ENCODE measurements at places on chromosomes 6 and 20.
A peak's percentile ranks its signal among the peaks of the same experiment; 100 is the strongest.

- no peak overlapping the region for H3K27ac ChIP-seq
- no peak for DNase-seq
- no peaks in the 10 kb centered on the region for H3K36me3 ChIP-seq
- H3K4me3 ChIP-seq: no peak overlapping the region
Observed at GRCh38 chr6:117446861-117447260, 21.1 kb upstream of the ROS1 start.

DNA sequence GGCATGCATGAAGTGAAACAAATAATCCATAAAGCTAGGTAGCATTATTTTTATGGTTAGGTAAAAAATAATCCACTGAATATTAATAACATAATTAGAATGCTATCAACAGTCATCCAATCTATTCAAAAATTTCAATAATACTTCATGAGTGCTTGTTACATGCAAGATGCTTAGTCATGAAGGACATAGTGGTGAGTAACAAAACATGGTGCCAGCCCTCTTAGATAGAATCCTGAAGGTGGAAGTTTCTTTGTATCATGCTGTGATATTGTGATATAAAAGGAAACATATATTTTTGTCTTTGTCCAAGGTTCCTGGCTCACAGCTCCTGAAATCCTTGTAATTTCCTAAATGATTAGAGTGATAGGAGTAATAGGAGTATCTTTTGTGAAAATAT lies 14.9 kb downstream of the RCAN2 start:
- H3K4me3 ChIP-seq: no peak overlapping the region
- H3K4me1 ChIP-seq: no peaks in the 10 kb centered on the region
- H3K36me3 ChIP-seq: no peaks in the 10 kb centered on the region

GRCh38 chr6:52760105-52760765 lies 3.0 kb downstream of the GSTA2 start:
- no peak for DNase-seq
- H3K36me3 ChIP-seq: peaks cover 4% of the 10 kb centered on the region
- peaks cover 6% of the 10 kb centered on the region for H3K4me1 ChIP-seq
- no peaks in the 10 kb centered on the region for H3K27me3 ChIP-seq

DNA sequence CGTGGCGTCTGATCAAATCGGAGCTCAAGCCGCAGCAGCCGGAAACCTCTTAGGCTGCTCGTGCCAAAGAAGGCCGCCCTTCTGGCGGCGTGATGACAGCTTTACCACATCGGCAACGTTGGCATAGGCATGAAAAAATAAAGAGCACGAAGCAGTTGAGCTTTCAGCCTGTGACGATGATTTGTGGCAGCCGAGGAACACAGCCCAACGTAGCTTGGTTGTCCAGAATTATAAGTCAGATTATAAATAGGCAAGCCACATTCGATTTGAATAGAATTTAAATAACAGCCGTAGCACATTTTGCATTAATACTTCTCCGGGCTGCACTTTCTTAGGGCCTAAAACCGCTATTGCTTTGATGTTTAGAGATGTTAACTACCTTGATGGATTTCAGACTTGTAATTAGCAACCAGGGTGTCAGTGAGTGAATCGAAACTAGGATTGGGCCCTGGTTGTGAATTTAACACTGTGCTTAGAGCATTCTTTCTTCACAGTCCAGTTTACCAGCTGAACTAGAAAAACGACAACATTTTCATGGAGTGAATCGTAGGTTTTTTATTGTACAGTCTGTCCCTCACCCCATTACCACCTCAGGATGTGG lies 864 bp upstream of the BCLAF1 start:
- peaks cover 43% of the 10 kb centered on the region for H3K4me1 ChIP-seq
- H3K27me3 ChIP-seq: peaks cover 8% of the 10 kb centered on the region
- H3K27ac ChIP-seq: peak overlapping the region; percentile 100
- no peak for DNase-seq

GRCh38 chr20:55488593-55488992 lies 516.7 kb downstream of the CBLN4 start:
- no peaks in the 10 kb centered on the region for H3K27me3 ChIP-seq
- no peak overlapping the region for H3K4me3 ChIP-seq
- DNase-seq: no peak
- no peaks in the 10 kb centered on the region for H3K4me1 ChIP-seq

DNA sequence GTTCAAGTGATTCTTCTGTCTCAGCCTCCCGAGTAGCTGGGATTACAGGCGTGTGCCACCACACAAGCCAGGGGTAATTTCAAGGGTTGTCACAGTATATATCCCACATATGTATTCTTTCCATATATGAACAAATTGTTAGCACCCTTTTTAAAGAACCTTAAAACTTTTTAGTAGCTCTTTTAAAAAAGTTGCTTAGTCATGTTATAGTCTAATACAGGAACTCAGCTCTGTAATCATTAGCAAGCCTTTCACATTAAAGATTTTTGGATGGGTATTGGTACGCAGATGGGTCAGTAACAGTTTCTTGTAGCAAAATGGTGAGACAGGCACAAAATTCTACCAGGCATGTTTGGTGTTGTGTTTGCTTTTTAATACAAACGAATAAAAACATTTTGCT lies 10.9 kb downstream of the AMD1 start:
- no peak overlapping the region for H3K27ac ChIP-seq
- no peaks in the 10 kb centered on the region for H3K27me3 ChIP-seq
- H3K4me3 ChIP-seq: no peak overlapping the region
- peaks cover 23% of the 10 kb centered on the region for H3K4me1 ChIP-seq

GRCh38 chr6:20868397-20869096 lies 334.3 kb downstream of the CDKAL1 start:
- no peak overlapping the region for H3K4me3 ChIP-seq
- no peak for DNase-seq
- H3K27me3 ChIP-seq: no peaks in the 10 kb centered on the region
- peaks cover 34% of the 10 kb centered on the region for H3K4me1 ChIP-seq

DNA sequence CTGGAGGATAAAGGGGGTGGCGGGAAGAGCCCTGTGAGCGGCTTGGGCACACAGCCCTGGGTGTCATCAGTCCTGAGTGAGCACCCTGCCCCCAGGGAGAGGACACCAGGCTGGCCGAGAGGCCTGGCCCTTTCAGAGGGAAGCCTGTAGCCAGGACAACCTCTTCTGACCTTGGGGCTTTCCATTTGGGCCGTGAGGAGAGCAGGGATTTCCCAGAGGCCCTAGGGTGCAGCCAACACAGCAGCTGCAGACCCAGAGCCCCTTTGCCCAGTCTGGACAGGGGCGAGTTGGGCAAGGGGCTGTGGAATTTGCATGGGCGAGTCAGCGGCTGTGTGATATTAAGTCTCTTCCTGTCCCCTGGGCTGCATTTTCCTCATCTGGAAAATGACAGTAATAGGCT lies 6.3 kb downstream of the MAP1LC3A start:
- no peak overlapping the region for H3K4me3 ChIP-seq
- H3K4me1 ChIP-seq: peaks cover 34% of the 10 kb centered on the region
- DNase-seq: no peak
- peaks cover 14% of the 10 kb centered on the region for H3K36me3 ChIP-seq

- no peak for DNase-seq
- no peaks in the 10 kb centered on the region for H3K27me3 ChIP-seq
- H3K4me1 ChIP-seq: peaks cover 16% of the 10 kb centered on the region
- H3K4me3 ChIP-seq: no peak overlapping the region
- H3K27ac ChIP-seq: no peak overlapping the region
Observed at GRCh38 chr6:39669973-39670342, 55.2 kb downstream of the KIF6 start.

DNA sequence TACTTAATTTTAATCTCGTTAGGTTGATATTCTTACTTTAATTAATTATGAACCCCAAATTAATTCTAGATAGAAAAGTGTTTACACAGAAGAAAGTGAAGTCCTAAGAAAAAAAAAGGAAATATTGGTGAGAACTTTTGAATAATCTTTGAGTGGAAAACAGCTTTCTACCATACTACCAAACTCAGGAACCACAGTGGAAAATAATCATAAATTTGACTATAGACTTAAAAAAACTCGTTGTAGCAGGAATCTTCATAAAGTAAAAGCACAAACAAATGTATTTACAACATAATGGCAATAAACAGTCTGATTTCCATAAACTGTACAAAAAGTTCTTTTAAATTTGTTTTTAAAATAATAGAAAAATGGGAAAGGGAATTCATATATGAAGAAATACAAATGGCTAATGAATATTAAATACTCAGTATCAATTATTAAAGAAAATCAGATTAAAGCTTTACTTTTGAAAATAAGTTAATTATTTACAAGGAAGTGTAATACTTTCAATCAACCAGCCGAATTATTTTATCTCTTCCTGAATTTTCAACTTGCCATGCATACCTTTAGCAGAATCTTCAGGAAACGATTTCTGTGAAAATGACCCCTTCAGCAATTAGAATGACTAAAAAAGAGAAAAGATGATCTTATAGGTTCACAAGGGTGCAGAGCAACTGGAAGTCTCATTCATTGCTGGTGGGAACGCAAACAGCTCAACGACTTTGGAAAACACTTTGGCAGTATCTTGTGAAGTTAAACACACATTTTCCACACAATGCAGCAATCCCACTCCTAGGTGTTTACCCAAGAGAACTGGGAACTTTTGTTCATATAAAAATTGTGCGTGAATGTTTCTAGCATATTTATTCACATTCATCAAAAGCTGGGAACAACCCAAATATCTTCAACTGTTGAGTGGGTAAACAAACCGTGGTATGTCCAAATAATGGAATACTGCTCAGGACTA lies 38.5 kb upstream of the BMP6 start:
- H3K27ac ChIP-seq: no peak overlapping the region
- peaks cover 7% of the 10 kb centered on the region for H3K27me3 ChIP-seq
- no peaks in the 10 kb centered on the region for H3K36me3 ChIP-seq
- DNase-seq: no peak

GRCh38 chr20:32370897-32371296 lies 12.8 kb downstream of the ASXL1 start:
- no peaks in the 10 kb centered on the region for H3K27me3 ChIP-seq
- H3K4me3 ChIP-seq: no peak overlapping the region
- H3K4me1 ChIP-seq: peaks cover 24% of the 10 kb centered on the region
- H3K36me3 ChIP-seq: no peaks in the 10 kb centered on the region
- DNase-seq: no peak
- no peak overlapping the region for H3K27ac ChIP-seq

DNA sequence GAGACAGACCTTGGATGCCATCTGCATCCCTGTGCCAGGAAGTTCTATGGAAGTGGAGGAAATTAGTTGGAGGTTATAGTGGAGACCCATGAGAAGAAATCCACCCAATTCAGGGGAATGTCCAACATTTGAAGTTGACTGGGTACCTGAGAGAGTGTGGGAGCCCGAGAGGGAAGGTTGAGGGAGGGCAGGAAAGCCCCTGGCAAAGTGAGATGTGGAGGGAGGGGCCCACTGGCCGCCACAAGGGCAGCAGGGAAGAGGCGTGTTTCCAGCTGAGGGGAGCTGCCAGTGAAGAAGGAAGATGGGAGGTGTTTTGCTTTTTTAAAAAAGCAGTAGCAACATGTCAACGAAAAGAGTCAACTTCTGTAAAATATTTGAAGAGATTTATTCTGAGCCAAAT lies 16.3 kb upstream of the SERPINB9 start:
- peaks cover 7% of the 10 kb centered on the region for H3K36me3 ChIP-seq
- peaks cover 30% of the 10 kb centered on the region for H3K4me1 ChIP-seq
- no peaks in the 10 kb centered on the region for H3K27me3 ChIP-seq
- peak overlapping the region; percentile 9 for H3K4me3 ChIP-seq
- no peak for DNase-seq
- H3K27ac ChIP-seq: no peak overlapping the region

GRCh38 chr6:157518397-157519250 lies 137.6 kb downstream of the ZDHHC14 start:
- DNase-seq: no peak
- H3K27ac ChIP-seq: no peak overlapping the region
- no peaks in the 10 kb centered on the region for H3K36me3 ChIP-seq
- H3K4me3 ChIP-seq: no peak overlapping the region
- no peaks in the 10 kb centered on the region for H3K4me1 ChIP-seq

GRCh38 chr20:45779011-45779915 lies 12.4 kb downstream of the WFDC3 start:
- H3K4me1 ChIP-seq: no peaks in the 10 kb centered on the region
- H3K4me3 ChIP-seq: no peak overlapping the region
- no peak for DNase-seq
- H3K36me3 ChIP-seq: no peaks in the 10 kb centered on the region

- H3K27me3 ChIP-seq: no peaks in the 10 kb centered on the region
- no peak for DNase-seq
- H3K4me1 ChIP-seq: no peaks in the 10 kb centered on the region
- no peak overlapping the region for H3K27ac ChIP-seq
Observed at GRCh38 chr6:96340164-96340563, 181.4 kb upstream of the UFL1 start.

- H3K36me3 ChIP-seq: no peaks in the 10 kb centered on the region
- no peak overlapping the region for H3K4me3 ChIP-seq
- peaks cover 25% of the 10 kb centered on the region for H3K27me3 ChIP-seq
Observed at GRCh38 chr6:53484476-53485280, 60.2 kb downstream of the GCLC start.

GRCh38 chr6:111993342-111993741 lies 60.6 kb upstream of the CCN6 start:
- H3K27me3 ChIP-seq: no peaks in the 10 kb centered on the region
- H3K36me3 ChIP-seq: peaks cover 5% of the 10 kb centered on the region
- H3K27ac ChIP-seq: no peak overlapping the region
- H3K4me3 ChIP-seq: no peak overlapping the region

DNA sequence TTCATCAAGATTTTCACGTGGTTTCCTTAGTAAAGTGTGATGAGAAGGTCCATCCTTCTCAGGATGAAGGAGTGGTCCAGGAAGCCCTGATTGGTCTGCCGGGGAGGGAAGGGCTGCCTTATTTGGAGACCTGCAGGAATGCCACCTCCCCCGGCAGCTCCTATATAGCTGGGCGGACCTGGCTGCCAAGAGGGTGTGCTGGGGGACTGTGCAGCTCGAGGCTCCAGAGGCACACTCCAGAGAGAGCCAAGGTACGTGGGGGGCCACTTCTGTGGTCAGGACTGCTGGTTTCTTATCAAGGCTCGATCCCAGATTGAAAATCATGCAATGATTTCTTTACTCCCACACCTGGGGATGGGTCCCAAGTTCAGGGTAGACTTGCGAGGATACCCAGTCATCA lies at the start of gene PRND:
Gene PRND (plus strand): TSS at position 191 of the 400 bp plus-strand sequence. CDS start 2,643 bp downstream, outside the sequence.
- DNase-seq: no peak
- no peaks in the 10 kb centered on the region for H3K27me3 ChIP-seq
- no peaks in the 10 kb centered on the region for H3K36me3 ChIP-seq
- peaks cover 17% of the 10 kb centered on the region for H3K4me1 ChIP-seq
- H3K27ac ChIP-seq: peak within 1 kb of the TSS; percentile 57
- peak within 1 kb of the TSS; percentile 12 for H3K4me3 ChIP-seq

DNA sequence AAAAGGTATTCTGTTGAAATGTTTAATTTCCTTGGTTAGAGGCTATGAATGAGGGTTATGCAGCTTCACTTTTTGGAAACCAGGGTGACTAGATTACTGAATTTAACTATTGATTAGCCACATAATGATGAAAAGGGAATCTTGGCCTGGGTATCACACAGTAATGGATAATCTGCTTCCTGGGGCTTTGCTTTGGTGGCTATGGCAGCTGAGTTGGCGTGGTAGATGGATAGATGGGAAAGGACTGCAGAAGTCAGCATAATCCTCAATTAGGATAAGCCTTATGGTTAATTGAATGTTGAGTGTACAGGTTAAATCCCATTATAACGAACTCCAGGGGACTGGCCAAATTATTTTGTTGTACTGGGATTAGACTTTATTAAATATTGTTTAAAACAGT lies 5.2 kb downstream of the NCOA3 start:
- no peaks in the 10 kb centered on the region for H3K27me3 ChIP-seq
- H3K27ac ChIP-seq: no peak overlapping the region
- H3K36me3 ChIP-seq: no peaks in the 10 kb centered on the region
- no peak for DNase-seq
- H3K4me1 ChIP-seq: peaks cover 58% of the 10 kb centered on the region

Data from neural crest cell (in vitro differentiated cells).